ENCODE measurements at places on chromosomes 16 and 17.

- no peak for DNase-seq
Measured at GRCh38 chr17:65698381-65699061, 137.1 kb upstream of the AXIN2 start.

GRCh38 chr17:31072186-31072585 is 22.6 kb upstream of the NF1 start:
- no peak for DNase-seq

DNA sequence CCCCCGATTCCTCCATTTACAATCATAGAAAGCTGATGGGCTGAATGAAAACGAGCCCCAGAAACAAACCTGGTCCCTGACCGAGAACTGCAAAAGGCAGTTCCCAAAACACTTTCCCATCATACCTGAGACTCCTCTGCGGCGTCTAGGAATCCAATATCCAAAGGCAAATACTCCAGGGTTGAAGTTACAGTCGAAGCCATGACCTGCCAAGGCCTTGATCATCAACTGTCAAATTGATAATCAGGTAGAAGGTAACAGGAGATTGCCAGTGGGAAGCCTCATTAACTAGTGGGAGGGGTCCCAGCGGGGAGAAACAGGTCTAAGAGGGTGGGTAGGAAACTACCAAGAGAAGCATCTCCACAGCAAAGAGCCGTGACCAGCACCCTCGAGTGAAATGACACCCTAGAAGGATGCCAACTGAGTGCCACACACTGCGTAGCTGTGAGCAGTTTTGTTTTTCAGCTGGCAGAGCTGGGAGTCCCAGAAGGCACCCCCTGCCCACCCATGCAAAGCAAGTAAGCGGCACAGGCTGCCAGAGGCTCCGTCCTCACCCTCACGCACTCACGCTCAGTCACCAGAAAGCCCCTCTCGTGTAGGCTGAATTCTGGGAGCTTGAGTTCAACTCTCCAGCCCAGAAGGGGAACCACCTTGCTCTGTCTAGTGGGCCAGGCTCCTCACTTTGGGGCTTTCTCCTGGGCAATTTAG is 146.1 kb downstream of the GAS7 start:
- no peak for DNase-seq

DNA sequence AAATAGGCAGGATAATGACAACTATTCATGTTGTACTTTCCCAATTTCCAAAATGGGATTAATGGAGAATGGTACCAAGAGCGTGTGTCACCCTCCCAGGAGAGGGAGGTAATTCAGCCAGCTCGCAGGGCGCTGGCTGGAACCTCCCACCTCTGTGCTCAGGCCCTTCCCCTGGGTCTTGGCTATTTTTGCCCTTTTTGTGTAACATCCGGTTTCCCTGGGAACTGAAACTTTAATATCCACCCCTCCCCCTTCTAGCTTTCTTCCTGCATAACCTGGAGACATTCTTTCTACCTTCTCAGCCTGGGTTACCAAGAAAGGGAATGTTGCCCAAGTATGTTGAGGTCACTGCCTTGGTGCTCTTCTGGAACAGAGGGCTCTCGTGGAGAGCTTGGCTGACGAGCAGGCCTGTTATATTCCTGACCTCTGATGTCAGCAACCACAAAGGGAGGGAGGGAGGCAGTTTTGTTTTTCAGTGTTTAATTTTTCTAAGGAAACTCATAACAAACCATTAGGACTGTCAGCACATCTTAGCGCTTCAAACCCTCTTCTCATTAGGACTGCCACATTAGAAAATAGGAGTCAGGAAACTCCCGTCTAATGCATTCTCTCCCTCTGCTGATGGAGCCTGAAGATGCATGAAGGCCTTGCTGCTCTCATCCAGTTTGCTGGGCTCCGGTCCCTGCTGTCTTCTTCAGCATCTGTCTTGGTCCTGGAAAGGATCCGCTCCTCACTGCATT is 25.6 kb downstream of the ITGB3 start:
- DNase-seq = no peak

- no peak for DNase-seq
Measured at GRCh38 chr16:52491216-52491615, 55.7 kb downstream of the TOX3 start.

GRCh38 chr17:8701221-8701620 is 43.4 kb downstream of the CCDC42 start:
- no peak for DNase-seq

- peak; percentile 32 for DNase-seq
Measured at GRCh38 chr16:53518550-53519416, 15.8 kb upstream of the AKTIP start.

- DNase-seq = no peak
Measured at GRCh38 chr17:77854083-77854758, 104.3 kb upstream of the TNRC6C start.

GRCh38 chr16:19677402-19677801 is 40.6 kb downstream of the KNOP1 start:
- no peak for DNase-seq
